Brain microvascular endothelial cell (primary cell): ENCODE measurements at places on chromosomes 5 and 9.

DNA sequence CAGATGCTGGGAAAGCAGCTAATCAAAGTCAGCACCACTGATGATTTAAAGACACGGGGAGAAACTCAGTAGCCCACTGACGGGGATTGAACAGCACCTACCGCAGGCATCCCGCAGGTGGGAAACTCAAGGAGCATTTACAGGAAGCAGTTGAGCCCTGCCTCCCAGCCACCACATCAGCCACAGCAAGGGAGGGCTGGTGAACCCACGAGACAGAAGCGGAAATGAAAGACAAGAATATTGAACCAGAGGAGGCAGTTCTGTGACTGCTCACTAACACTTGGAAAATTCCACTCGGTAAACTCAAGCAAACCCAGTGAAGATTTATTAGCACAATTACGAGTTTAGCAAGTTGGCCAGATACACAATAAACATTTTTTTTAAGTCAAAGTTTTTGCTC is 10.6 kb upstream of the FAM163B start:
- no peak for DNase-seq

DNA sequence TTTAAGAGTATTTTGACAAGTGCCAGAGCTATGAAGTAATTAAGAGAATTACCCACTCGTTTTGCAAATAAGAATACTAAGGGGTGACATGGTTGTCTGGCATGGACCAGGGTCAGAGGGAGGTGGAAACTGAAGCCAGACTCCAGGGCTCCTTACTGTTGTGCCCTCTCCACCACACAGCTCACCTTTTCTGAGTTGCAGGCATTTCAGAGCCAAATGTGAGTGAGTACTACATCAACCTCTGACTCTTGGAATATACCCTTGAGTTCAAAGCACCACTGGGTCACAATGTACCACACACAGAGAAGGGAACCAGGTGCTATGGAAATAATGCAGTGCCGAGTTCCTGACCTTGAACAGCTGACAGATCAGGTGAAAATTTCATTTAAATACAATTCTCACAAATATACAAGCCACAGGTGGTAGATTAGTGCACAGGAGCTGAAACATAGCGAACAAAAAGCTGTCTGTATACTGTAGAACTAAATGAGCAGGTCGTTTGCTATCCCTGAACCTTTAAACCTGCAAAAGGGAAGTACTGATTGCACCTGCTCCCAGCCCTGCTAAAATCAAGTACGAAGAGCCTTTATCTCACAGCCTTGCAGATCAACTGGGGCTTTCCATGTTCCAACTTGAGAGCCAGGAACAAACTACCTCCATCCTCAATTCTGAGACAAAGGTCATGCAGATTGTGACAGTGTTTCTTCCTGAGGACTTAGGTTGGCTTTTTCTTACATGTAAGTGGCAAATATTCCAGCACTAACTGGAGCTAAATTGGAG is 57.0 kb downstream of the GOLM1 start:
- no peak for DNase-seq

DNA sequence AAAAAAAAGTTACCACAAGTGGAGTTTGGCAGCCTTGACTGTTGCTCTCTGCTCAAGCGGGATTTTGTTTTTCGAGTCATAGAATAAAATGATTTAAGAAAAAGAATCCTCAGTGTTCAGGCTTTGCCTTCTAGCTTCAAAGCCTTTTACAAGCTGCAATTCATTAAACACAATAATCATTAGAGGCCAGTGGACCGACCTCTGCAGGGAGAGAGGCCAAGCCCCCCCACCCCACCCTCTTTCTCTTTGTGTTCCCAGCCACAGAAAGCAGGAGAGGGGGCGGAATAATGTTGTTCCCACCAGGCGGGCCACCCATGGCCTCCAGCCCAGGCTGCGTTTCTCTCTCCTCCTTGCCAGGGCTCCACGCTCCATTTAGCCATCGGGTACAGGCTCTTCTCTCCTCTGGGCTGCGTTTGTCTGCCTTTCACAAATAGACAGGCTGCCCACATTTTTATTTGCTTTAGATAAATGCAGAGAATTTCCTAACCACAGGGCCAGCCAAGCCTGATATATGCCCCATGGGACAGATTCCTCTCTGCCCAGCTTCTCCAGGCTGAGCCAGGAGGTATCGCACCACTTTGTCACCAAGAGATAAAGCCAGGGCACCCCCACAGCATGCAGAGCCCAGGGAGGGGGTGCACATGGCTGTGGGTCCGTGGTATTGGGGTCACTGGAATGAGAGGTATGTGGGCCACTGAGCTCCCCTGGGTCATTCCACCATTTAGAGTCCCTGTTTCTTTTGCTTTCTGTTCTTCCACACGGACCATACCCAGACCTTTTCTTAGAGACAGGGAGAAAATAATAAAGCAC is 318.8 kb downstream of the PIK3R1 start:
- peak; percentile 39 for DNase-seq

DNA sequence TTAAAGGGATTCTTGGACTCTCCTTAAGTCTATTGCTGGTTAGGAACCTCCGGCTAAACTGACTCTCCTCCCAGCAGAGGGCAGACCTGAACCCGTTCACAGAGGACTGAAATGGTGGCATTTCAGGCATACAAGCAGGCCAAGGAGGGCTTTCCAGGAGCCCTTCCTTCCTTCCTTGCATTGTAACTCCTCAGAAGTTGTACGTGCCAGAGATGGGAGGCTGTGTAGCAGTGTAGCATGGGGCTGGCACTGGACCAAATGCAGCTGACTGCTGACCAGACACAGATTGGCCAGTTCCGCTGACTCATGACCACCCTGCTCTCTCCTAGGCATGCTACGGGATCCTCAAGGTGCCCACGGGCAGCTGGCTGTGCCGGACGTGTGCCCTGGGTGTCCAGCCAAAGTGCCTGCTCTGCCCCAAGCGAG is 36.4 kb downstream of the JADE2 start:
- peak; percentile 56 for DNase-seq

DNA sequence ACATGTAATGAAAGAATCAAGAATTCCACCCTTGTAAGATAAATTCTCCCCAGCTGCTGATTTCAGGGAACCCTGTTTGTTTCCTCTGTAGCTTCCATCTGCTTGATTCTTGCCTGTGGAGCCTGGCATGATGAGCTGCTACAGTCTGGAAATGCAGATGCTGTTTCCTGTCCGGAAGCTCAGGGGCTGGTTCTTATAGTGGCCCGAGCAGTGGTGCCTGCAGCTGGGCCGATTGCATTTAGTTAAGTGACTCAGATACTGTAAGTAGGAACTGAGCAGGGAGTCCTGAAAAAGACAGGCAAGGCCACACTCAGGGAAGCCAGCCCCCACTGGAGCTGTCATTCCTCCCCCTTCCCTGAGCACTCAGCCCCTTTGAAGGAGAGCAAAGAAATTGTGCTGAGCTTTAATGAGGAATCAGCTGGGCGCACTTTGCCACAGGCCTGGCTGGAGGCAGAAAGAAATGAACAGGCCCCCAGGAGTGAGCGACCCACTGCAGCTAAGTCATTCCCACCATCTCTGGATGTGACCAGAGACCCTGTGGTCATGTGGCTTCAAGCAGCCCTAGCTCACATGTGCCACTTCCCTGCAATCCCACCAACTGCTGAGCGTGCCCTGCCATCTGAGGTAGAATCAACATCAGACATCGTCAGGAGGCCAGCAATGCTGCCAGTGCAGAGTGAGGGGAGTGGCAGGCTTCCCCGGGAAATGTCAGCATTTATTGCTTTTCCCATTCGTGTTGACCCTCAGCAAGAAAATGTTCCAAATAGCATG is 206.0 kb upstream of the WWC1 start:
- DNase-seq, result no peak

DNA sequence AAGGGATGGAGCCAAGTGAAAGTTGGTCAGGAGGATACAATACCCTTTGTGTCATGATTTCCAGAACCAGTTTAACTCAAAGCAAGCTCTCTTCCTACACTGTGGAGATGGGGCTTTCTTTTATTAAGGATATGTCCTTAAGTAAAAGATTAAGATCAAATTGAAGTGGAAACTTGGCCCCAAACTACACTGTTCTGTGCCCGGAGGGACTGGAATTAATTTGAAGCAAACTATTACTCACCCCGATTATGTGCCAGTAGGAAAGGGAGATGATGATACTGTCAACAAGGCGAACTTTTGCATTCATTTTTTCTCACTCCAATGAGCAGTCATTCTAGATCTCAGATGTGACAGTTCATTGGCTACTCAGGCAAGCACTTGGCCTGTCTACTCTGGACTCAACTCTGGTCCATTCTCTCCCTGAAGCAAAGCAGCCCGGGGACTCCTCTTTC is 186.7 kb downstream of the NTRK2 start:
- DNase-seq, result no peak

DNA sequence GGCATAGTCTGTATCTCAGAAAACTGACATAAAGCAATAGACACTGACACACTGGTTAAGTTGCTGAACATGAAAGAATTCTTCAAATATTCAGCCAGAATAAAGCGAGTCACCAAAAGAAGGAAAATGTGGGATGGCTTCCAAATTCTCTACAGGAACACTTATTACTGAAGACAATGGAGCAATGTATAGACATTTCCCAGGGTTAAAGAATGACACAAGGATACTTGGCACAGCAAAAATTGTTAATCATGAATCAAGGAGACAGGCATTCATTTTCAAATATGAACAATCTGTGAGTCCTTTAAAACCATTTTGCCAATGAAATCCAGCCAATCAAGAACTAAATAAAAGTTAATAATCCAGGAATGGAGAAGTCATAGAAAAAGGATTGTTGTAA is 92.5 kb downstream of the MTX3 start:
- DNase-seq, result no peak

DNA sequence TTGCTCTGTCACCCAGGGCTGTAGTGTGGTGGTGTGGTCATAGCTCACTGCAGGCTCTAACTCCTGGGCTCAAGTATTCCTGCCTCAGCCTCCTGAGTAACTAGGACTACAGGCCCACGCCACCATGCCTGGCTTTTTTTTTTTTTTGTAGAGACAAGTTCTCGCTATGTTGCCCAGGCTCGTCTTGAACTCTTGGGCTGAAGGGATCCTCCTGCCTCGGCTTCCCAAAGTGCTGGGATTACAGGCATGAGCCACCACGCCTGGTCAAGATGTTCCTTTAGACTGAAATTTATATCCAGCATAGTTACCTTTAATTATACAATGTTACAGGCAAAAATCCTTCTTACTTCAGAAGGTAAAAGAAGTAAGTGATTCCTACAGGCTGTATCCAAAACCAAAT is 1.6 kb upstream of the DNAJC21 start:
- DNase-seq, result no peak

DNA sequence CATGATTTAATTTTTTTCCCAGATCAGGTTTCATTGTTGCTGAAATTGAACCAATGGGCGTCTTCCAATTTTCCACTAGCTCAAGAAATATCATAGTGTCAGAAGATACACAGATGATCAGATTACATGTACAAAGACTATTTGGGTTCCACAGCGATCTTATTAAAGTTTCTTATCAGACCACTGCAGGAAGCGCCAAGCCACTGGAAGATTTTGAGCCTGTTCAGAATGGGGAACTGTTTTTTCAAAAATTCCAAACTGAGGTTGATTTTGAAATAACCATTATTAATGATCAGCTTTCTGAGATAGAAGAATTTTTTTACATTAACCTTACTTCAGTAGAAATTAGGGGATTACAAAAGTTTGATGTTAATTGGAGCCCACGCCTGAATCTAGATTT is 251.6 kb downstream of the ADGRV1 start:
- DNase-seq, result no peak

DNA sequence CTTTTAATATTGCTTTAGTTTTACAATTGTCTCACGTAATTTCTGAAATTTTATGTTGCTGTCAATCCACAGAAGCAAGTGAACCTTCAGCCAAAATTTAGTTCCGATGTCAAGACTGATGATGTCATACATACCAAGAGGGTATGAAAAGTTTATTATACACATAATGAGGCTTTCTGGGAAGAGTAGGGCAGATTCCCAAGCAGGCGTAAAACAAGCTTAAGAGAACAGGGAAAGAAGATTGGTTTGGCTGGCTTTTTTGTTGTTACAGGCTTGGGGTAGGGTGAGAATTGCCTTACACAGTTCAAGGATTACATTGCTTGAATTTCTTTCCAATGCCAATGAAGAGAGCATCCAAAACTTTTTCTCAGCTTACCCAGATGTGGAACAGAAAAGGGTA is 1962.9 kb upstream of the CDH6 start:
- DNase-seq, result no peak

DNA sequence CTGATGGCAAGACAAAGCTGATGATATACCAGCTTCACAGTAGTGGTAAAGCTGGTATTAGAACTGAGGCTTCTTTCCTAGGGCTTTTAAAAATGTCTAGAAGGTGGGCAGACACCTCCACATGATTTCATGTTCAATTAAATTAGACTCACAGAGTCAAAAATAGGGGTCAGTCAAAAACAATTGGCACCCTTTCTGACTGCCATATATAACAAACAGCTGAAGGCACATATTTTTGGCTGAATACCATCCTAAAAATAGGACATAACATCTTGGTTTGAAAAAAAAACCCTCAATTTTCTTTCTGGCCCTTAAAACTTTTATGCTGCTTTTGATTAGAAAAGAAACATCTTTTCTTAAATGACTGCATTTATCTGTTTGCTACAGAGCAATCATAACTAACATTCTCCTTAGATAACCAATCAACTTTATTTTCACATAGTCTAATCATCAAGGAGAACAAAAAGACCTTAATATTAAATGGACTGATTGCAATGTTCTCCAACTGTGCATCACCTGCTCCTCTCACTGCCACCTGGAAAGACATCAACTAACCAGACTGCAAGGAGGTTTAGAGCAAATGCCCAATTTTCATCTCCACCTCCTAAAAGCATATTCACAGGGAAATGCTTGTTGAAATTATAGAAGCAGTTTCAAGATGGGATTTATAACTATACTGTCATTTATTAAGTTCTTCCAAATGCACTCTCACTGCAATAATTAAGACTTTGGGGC is 3.2 kb downstream of the SGTB start:
- no peak for DNase-seq

DNA sequence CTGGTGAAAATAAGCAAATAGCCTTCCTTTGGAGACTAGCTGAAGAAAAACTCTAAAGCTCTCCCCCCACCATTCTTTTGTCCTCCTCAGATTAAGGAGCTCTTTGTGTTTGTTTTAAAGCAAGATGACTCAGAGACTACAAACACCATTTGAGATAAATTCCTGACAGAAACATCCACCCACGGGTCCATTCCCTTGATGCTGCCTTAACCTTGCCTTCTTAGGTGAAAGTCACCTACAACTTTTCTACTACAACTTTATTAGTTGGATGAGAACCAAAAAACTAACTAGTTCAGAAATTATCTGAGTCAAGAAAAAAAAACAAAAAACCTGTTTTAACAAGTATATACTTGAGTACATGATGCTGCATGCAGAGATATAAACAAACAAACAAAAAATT is 831.1 kb downstream of the NR2F1-AS1 start:
- DNase-seq, result peak; percentile 53

GRCh38 chr5:87570366-87570765 is 157.6 kb upstream of the CCNH start:
- DNase-seq, result no peak

DNA sequence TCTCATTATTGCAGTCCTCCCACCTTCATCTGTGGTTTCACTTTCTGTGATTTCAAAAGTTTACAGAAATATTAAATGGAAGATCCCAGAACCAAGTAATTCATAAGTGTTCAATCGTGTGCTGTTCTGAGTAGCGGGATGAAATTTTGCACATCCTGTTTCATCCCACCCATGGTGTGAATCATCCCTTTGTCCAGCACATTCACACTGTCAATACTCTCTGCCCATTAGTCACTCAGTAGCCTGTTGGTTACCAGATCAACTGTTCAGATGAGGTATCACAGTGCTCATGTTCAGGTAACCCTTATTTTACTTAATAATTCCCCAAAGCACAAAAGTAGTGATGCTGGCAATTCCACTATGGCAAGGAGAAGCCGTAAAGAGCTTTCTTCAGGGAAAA is 26.8 kb downstream of the FAM81B start:
- DNase-seq, result no peak

GRCh38 chr5:100853582-100853981 is 49.5 kb downstream of the ST8SIA4 start:
- no peak for DNase-seq
